ENCODE measurements at places on chromosomes 13 and 19. TPM values are rescaled to one million over a fixed set of nuclear protein-coding genes. Genes with fewer than 3 reads are reported as not detected.

GNG14 gene
- total RNA-seq = not detected

KASH5 gene
- total RNA-seq = not detected

LSM7 gene
- 125 TPM for total RNA-seq

NTF4 gene
- 24.4 TPM for total RNA-seq

GRCh38 chr19:28349604-28350003, 863.3 kb downstream of the UQCRFS1 start:
- DNase-seq = no peak

DNA sequence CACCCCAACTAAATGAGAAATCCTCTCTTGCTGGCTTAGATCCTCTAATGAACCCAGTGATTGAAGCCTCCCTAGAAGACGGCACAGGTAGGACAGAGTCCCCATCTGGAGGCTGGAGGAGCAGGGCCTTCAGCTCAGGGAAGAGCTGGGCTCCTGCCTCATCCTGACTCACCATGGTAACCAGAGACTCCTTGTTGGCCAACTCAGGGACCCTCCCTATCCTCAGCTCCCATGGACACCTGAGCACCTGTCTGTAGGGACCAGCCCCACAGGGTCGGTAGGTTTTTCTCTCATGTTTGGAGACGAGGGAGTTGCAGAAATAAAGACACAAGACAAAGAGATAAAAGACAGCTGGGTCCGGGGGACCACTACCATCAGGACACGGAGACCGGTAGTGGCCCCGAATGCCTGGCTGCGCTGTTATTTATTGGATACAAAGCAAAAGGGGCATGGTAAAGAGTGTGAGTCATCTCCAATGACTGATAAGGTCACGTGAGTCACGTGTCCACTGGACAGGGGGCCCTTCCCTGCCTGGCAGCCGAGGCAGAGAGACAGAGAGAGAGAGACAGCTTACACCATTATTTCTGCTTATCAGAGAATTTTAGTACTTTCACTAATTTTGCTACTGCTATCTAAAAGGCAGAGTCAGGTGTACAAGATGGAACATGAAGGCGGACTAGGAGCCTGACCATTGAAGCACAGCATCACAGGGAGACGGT, 26.6 kb downstream of the SIGLEC7 start:
- no peak for DNase-seq

DNA sequence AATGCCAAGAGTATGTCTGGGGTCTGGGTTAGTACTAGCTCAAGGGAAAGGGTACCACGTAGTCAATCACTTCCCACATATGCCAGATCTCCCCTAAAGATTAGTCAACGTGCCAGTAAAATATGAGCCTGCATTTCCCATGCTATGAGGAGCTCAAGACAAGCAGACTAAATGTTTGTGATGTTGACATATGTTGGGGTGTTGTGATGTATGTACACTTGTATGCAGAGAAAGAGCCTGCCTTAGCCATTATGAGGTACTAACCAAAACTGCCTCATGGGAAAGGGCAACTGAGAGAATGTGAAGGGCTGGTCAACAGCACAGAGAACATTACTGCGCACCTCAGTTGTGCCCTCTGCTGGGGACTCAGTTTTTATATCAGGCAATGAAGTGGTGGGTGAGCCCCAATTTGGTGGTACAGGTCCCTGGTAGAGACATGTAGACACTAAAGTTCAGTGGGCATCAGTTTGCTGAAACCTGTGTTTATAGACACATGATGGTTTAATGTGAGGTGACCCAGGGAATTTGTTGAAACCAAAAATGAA, 287.0 kb downstream of the DCT start:
- peak; percentile 18 for DNase-seq

MARCHF2 gene
- 163 TPM for total RNA-seq

RAB3A gene
- total RNA-seq = 2.5 TPM

DNA sequence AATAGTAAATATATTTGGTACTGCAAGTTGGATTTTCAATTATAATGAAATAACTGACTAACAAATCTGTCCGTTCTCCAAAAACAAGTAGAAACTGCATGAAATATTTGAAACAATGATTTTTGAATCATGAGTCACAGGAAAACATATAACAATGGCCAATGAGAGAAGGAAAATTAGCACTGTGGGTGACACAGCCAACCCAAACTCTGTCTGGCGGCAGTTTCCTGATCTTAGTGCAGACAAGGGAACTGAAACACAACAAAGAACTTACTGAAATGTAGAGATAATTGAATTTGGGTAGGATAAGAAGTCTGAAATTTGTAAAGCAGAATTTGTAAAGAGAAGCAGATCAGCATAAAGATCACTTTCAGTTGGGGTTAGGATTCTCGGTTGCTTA, 2743.3 kb upstream of the PCDH20 start:
- no peak for DNase-seq

- no peak for DNase-seq
Observed at GRCh38 chr19:13160557-13160956, 10.3 kb downstream of the IER2 start.

GRCh38 chr19:46493236-46494145, 2.2 kb downstream of the PNMA8B start:
- no peak for DNase-seq

DNA sequence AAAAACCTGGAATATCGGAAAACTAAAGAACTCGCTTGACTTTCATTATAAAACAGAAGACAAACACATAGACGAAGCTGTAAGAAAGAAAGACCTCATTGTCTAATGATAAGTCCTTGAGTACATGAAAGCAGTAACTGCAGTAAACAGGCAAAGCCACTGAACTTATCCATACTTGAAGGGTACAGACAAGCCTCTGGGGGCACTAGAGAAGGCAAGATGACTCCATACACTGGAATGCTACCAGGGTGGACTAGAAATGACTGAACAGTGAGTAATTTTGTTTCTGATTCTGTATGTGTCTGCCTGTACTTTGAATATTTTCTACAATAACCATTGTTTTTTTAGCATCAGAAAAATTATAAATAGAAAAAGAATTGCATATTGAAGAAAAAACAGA, 507.9 kb downstream of the UQCRFS1 start:
- no peak for DNase-seq

ACP5 gene
- total RNA-seq = 23.3 TPM

CRX gene
- total RNA-seq = 0.34 TPM

ANGPTL8 gene
- not detected for total RNA-seq

DNA sequence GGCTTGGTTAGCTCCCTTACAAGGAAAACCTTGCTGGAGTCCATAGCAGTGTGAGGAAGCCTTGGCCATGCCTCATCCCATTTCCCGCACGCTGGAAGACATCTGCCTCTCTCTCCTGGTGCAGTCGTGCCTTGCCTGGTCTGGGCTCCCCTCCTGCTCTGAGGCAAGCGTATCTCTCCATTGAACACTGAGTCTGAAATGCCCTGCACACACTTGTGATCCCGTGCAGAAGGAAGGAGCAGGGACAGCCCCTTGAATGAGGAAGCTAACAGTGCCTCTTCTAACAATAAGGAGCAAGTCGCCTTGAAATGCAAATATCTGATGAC, 407 bp upstream of the ZNF440 start:
- no peak for DNase-seq

GRCh38 chr19:17570791-17571190, 15.3 kb downstream of the COLGALT1 start:
- no peak for DNase-seq

CD37 gene
- total RNA-seq = 9.5 TPM

DNA sequence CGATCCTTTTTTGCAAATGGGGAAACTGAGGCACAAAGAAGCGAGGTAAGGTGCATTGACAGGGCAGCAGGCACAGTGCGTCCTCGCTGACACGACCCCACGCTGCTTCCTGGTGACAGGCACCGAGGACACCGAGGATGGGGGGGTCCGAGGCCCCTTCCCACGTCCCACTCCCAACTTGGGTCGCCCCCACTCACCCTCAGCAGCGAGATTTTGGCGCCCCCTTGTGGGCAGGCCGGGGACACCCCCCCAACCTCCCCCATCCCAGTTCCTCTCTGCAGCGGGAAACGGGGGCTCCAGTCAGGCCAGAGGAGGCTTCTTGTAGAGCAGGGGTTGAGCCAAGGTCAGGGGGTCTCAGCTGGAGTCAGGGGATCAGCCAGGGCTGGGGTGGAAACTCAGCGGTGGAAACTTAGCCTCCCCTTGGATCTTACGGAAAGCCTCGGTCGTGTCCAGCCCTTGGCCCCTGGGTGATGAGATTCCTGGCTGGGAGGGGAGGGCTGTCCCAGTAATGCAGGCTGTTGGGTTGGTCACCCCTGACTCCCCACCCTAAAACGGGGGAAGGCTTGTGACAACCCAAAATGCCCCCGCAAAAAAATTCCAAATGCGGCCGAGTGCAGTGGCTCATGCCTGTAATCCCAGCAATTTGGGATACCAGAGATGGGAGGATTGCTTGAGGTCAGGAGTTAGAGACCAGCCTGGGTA, 8.2 kb downstream of the SMIM24 start:
- peak; percentile 19 for DNase-seq

CGB7 gene
- total RNA-seq = 2.1 TPM

DNA sequence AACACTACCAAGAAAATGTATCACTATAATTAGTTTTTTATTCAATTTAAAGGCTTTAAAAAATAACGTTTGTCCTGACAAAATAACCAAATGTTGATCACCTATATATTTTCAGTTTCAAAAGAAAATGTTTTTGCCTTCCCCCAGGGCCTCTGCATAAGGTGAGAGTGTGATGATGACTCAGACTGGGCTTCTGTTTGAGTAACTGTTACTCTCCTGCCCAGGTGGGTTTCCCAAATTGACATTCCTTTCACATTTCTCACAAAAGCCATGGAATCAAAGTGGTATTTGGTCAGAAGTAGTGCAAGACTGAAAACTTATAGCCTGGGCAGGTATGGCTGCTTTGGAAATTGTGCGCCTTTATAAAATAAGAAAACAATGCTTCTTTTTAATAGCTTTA, 180.6 kb downstream of the COG6 start:
- no peak for DNase-seq

TINCR gene
- total RNA-seq = 6.7 TPM

DNA sequence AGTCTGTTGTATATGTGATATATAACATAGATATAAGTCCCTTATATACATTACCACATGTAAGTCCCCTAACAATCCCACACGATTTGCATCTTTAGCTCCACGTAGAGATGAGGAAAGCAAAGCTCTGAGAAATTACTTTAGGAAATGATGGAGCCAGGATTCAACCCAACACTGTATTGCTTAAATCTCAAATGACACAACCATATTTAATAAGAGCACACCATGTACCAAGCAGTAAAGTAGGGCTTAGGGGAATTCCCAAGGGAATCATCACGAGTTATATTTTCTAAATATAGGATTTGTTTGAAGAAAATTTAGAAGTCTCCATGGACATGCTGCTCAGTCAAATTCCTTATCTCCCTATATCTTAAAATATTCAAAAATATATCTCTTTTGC, 61.3 kb upstream of the POMP start:
- no peak for DNase-seq

DNA sequence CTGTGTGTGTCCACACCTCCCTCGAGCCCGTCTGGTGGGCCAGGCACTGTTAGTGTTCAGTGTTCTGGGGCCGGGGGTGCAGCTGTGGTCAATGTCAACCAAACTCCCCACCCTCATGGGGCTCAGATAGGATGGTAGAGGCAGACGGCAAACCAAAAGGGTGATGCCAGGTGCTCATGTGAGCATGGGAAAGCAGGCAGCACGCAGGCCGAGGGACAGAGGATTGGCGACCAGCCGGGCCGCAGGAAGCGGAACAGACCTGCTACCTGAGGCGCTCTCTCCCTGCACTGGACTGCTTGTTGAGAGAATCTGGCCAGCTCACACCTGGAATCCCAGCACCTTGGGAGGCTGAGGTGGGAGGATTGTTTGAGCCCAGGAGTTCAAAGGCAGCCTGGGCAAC, 29.1 kb downstream of the DHX34 start:
- no peak for DNase-seq

GRCh38 chr13:77789376-77789775, 91.9 kb downstream of the SLAIN1 start:
- DNase-seq = no peak

POLR2E gene
- 169 TPM for total RNA-seq

DNA sequence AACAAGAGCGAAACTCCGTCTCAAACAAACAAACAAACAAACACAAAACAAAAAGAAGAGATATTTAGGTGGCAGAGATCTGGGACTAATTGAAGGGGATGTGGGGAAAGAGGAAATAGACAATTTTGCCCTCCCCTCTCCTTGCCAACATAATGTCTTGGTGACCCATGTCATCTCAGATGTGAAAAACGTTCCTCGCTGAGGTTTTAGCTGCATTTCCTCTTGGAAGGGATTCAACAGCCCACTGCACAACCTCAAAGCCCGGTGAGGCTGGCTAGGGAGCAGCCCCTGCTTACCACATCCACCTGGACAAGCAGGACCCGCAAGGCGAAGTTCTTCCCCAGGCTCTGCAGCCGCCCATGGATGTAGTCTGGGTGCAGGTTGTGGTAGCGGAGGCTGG, 4.9 kb downstream of the ERCC1 start:
- DNase-seq = no peak

DNA sequence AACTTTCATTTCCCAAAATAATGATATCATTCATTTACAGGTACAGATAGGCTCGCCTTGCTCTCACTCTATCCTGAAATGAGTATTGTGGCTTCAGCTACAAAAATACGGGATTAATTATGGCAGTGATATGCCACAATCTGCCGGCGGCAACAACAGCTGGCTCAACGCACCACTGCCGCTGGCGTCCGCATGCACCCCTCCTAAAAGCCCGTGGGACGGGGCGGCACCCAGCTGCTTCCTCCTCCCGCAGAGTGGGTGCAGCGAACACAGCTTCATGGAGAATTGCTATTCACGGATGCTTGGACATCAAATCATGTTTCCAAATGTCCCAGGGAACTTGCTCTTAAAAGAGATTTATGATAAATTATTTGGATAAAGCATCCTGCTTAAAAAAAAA, 266.8 kb downstream of the TEX29 start:
- no peak for DNase-seq

KLHL1 gene
- total RNA-seq = not detected

DNA sequence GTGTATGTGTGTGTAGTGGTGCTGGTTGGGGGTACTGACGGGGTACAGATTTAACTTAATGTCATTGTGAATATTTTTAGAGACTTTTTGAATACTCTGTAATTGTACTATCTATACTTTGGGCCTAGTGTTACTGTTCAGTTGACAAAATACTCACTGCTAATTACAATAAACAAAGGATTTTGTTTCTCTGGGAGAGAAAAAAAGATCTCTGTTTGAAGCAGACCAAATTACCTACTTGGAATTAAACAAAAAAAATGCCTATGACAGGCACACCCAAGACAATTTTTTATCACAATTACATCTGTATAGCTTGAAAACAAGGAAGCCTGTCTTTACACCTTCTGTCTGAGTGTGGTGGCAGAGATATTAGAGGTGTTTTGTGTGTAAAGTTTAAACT, 45.1 kb downstream of the OLFM4 start:
- DNase-seq = no peak

LGALS14 gene
- not detected for total RNA-seq

TEX29 gene
- total RNA-seq = 1.4 TPM

- no peak for DNase-seq
Observed at GRCh38 chr19:17565611-17566010, 10.2 kb downstream of the COLGALT1 start.

Data from prostate gland (tissue), 2 donors.